SK-N-SH treated with all-trans-retinoic acid at 6 μM for 48 hours (cell line): ENCODE measurements at places on chromosomes 5 and 9.

GRCh38 chr5:166262395-166262794 lies 2029.0 kb upstream of the WWC1 start:
- no peak for ATAC-seq

GRCh38 chr9:127915801-127916719 lies 781 bp downstream of the ST6GALNAC4 start:
- ATAC-seq, result peak; percentile 1; the same call in 2 of the 3 replicates

GRCh38 chr9:69198521-69199220 lies 24.6 kb downstream of the TJP2 start:
- ATAC-seq, result no peak

- no peak for ATAC-seq
Observed at GRCh38 chr5:16891033-16891432, 45.1 kb downstream of the MYO10 start.

GRCh38 chr9:108186642-108187395 lies 669.0 kb downstream of the ACTL7B start:
- peak; percentile 37; the same call in 1 of the 3 replicates for ATAC-seq

GRCh38 chr5:53478411-53479044 lies 1.9 kb upstream of the FST start:
- ATAC-seq, result peak; percentile 15

DNA sequence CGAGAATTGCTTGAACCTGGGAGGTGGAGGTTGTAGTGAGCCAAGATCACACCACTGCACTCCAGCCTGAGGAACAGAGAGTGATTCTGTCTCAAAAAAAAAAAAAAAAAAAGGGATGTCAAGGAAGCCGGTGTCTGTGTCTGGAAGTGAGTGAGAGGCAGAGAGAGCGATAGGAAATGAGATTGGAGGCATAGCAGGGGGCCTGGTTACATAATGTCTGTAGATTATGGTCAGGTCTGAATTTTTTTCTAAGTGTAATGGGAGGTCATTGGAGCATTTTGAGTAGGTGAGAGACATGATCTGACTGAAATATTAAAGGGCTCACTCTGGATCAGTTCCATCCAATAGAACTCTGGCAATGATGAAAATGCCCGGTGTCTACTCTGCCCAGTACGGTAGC lies 40.4 kb upstream of the CTNNA1 start:
- ATAC-seq, result no peak

GRCh38 chr9:37156781-37157356 lies 36.5 kb downstream of the ZCCHC7 start:
- ATAC-seq, result no peak

DNA sequence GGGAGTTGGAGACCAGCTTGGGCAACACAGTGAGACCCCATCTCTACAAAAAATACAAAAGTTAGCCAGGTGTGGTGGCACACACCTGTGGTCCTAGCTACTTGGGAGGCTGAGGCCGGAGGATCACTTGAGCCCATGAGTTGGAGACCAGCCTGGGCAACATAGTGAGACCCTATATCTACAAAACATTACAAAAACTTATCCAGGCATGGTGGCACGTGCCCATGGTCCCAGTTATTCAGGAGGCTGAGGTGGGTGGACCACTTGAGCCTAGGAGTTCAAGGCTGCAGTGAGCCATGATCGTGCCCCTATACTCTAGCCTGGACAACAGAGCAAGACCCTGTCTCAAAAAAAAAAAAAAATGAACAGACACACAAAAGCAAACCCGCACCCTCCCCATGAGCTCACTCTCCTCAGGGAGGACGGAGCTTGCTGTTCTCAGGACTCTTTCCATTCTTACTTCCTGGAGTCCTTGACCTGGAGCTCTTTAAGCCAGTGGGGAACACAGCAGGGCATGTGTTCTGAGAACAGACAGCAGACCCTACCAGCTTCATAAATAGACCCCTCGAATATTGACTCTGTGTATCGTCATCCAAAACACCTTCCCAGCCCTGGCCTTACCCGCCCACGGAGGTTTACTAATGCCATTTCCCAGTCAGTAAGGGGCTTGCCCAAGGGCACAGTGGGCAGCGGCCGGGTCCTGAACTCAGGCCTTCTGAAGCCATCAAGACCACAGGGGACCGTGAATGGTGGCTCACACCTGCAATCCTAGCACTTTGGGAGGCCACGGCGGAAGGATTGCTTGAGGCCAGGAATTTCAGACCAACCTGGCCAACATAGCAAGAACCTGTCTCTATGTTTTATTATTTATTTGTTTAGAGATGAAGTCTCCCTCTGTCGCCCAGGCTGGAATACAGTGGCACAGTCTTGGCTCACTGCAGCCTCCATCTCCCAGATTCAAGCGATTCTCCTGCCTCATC lies 11.1 kb downstream of the PTGES2 start:
- no peak for ATAC-seq

GRCh38 chr5:73856997-73857396 lies 231.0 kb downstream of the ARHGEF28 start:
- ATAC-seq, result no peak

GRCh38 chr9:124949387-124949786 lies 8.5 kb upstream of the GOLGA1 start:
- no peak for ATAC-seq

DNA sequence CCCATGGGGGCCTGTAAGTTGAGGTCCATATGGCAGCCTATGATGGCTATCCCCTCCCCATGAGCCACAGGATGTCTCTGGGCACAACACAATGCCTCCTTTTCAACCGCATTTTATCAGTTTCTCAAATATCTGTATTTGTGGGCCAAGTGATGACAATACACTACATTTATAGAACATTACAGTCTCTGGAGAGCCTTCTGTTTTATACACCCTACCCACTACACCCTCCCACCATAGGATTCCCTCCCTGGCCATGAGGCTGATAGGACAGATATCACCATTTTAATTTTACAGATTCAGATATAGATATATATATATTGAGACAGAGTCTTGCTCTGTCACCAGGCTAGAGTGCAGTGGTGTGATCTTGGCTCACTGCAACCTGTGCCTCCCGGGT lies 236.8 kb downstream of the ENC1 start:
- no peak for ATAC-seq

DNA sequence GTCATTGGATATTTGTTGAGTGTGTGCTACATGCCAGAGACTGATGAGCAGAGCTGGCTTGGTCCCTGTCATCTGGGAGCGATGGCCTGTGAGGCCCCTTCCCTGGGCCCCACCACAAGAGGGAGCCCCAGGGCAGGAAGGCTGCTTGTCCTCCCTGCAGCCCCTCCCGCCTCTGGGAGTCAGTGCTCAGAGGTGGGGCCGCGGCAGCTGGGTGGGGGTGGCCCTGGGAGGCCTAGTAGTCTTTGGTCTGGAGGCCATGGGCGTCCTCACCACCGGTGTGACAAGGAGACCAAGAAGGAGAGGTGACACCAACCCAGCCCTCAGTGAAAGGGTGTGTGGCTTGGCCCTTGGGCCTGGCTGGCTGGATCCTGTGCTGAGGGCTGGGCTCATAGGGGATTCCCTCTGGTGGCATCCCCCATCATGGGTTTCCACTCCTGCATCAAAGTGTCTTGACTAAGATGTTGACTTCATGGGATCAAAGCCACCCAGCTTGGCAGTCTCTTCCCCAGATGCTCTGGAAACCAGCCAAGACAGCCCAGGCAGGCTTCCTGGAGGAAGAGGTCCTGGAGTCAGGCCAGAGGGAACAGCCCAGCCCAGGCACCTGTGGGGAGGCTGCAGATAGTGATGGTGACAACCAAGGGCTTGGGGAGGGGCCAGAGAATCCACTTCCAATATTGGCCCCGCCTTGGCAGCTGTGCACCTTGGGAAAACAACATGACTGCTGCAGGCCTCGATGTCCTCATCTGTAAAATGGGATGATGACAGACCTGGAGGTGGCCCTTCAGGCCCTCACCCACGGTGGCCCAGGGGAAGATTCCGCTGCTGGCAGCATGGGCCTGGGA lies 166.7 kb downstream of the GAPVD1 start:
- ATAC-seq, result peak; percentile 35

- ATAC-seq, result no peak
Observed at GRCh38 chr5:86463339-86463738, 154.4 kb upstream of the COX7C start.

GRCh38 chr9:80223897-80224296 lies 652.1 kb downstream of the TLE4 start:
- no peak for ATAC-seq

GRCh38 chr9:108515856-108516255 lies 339.9 kb downstream of the ACTL7B start:
- no peak for ATAC-seq

GRCh38 chr9:116857321-116857720 lies 170.2 kb downstream of the TRIM32 start:
- ATAC-seq, result no peak

DNA sequence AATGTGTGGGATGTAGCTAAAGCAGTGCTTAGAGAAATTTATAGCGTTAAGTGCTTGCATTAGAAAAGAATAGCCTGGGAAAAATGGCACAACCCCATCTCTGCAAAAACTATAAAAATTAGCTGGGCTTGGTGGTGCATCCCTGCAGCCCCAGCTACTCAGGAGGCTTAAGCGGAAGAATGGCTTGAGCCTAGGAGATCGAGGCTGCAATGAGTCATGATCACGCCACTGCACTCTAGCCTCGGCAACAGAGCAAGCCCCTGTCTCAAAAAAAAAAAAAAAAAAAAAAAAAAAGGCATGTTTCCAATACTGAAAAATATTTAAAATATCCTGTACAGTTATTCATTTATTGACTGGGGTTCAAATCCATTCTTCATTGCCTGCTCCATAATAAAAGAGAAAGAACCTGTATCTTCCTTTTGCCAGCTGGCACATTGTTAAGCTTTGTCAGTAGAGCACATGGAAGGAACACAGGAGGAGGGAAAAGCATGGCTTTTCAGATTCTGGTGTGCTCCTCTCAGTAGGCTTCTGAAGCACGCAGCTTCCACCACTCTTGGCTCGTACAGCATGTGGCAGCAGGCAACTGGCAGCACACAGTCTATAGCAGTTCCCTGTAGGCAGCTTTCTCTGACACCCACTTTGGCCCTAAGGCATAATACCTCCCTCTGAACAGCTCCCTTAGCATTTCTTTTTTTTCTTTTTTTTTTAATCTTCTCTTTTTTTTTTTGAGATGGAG lies 73.5 kb downstream of the TRIM36 start:
- ATAC-seq, result no peak

GRCh38 chr9:35110327-35110761 lies 5.3 kb downstream of the ATOSB start:
- ATAC-seq, result no peak; the same call in 1 of the 3 replicates

- peak; percentile 32 for ATAC-seq
Observed at GRCh38 chr5:149464796-149465489, 85.9 kb upstream of the IL17B start.

GRCh38 chr5:38613992-38614836 lies 57.8 kb upstream of the LIFR start:
- ATAC-seq, result no peak

DNA sequence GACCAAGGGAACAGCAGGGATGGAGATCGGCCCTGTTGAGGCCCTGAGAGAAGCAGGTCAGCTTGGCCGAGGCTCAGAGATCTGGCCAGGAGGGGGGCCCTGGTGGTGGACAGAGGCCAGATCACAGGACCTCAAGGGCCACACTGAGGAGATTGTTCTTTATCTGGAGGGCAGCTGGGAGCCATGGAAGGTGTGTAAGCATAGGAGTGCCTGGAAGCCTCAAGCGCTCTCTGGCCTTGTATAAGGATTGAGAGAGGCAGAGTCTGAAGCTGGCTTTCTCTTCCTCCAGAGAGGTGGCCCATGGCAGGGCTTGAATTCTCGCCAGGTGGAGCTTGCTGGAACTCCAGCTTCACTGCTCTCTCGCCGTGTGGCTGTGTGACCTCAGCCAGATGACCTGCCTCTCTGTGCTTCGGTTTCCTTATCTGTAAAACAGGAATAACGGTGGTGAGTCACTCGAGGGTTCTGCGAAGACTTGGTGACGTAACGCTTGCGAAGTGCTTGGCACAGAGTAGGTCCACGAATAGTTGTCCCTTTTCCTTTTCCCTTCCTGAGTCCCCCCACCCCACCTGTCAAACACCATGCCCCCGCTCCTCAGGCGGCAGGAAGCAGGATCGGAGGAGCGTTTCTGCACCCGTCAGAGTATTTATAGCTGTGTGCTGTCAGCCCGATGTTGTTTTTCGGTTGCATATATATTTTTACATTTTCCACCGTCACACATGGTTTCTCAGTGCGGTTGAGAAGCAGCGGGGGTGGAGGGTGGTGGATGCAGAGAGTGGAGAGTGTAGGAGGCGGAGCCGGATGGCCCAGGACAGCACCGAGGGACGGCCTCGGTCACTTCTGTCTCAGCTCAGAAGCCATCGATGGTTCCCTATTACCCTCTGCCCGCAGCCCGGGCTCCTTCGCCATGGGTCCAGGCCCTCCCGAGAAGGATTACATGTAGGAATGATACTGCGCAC lies 17.0 kb upstream of the CRB2 start:
- no peak for ATAC-seq

- no peak for ATAC-seq
Observed at GRCh38 chr9:105760053-105760452, 65.7 kb downstream of the TMEM38B start.

GRCh38 chr9:792331-793260 lies 48.9 kb upstream of the DMRT1 start:
- ATAC-seq, result no peak

- ATAC-seq, result no peak
Observed at GRCh38 chr5:51379331-51379700, 3.9 kb upstream of the ISL1 start.

DNA sequence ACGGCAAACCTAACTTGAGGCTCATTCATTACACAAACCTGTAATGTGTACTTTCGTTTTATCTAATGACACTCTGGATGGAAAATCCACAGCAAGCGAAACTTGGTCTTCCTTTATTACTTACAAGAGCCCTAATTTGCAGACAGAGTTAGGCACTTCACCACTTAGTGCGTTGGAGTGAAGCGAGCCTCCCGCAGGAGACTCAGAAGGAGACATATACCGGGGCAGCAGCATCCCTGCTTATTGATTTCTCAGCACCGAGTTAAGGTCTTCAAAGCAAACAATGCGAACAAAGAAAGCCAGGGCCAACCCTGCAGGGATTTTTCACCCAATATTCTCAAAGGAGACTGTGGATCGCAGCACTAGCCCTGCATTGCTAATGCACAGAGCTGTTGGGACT lies 28.6 kb downstream of the LSM11 start:
- no peak for ATAC-seq

GRCh38 chr5:84382363-84383295 lies 2.1 kb downstream of the EDIL3 start:
- peak; percentile 63 for ATAC-seq

- ATAC-seq, result no peak; the same call in 2 of the 3 replicates
Observed at GRCh38 chr5:10789726-10790125, 28.7 kb upstream of the DAP start.

- no peak for ATAC-seq
Observed at GRCh38 chr9:126608551-126608950, 5.2 kb upstream of the LMX1B start.
